ENCODE measurements at places on chromosomes 7 and 10. TPM values are rescaled to one million over a fixed set of nuclear protein-coding genes. Genes with fewer than 3 reads are reported as not detected.

Gene PTPRN2
- polyA plus RNA-seq = 0.37 TPM

Gene HABP2
- not detected for polyA plus RNA-seq

Gene GARIN1A
- 2.1 TPM for polyA plus RNA-seq

Gene FGFBP3
- 0.84 TPM for polyA plus RNA-seq

Gene CBX3
- polyA plus RNA-seq = 66.5 TPM

Gene AMPH
- polyA plus RNA-seq = 0.51 TPM

All from esophagus (tissue), 2 donors.